ENCODE measurements at places on chromosomes 5 and 9. TPM values are rescaled to one million over a fixed set of nuclear protein-coding genes. Genes with fewer than 3 reads are reported as not detected.

MCCC2 gene
- total RNA-seq, result 41.6 TPM

CFAP77 gene
- total RNA-seq, result not detected

S100Z gene
- total RNA-seq, result 0.46 TPM

SLC25A2 gene
- total RNA-seq, result 1.8 TPM

ALDH1A1 gene
- not detected for total RNA-seq

C5 gene
- total RNA-seq, result 0.45 TPM

SLC1A3 gene
- total RNA-seq, result 5.8 TPM

ANKRD31 gene
- total RNA-seq, result not detected

DNAH5 gene
- 12.3 TPM for total RNA-seq

ZCCHC9 gene
- 49.0 TPM for total RNA-seq

GGTA1 gene
- not detected for total RNA-seq

C9orf72 gene
- total RNA-seq, result 18.3 TPM

FGD3 gene
- total RNA-seq, result 0.06 TPM

OR1Q1 gene
- not detected for total RNA-seq

CDHR2 gene
- total RNA-seq, result 0.36 TPM

FAM114A2 gene
- total RNA-seq, result 23.8 TPM

IRX2 gene
- total RNA-seq, result 10.3 TPM

SV2C gene
- 0.03 TPM for total RNA-seq

FOXD4 gene
- total RNA-seq, result not detected

EXD3 gene
- total RNA-seq, result 0.86 TPM

GABRA1 gene
- total RNA-seq, result 9.7 TPM

MAP1B gene
- total RNA-seq, result 44.0 TPM

ANKRD20A1 gene
- total RNA-seq, result 1.3 TPM

LCN2 gene
- not detected for total RNA-seq

RNF180 gene
- total RNA-seq, result 2.4 TPM

KIAA1958 gene
- 4.4 TPM for total RNA-seq

XPA gene
- total RNA-seq, result 13.2 TPM

IFNA13 gene
- total RNA-seq, result not detected

PRKAA1 gene
- total RNA-seq, result 52.6 TPM

IL17B gene
- not detected for total RNA-seq

SPINK5 gene
- not detected for total RNA-seq

SH2D3C gene
- total RNA-seq, result not detected

TLR4 gene
- 0.11 TPM for total RNA-seq

OR1J2 gene
- not detected for total RNA-seq

GAPT gene
- not detected for total RNA-seq
